ENCODE measurements at places on chromosomes 7 and 10.

DNA sequence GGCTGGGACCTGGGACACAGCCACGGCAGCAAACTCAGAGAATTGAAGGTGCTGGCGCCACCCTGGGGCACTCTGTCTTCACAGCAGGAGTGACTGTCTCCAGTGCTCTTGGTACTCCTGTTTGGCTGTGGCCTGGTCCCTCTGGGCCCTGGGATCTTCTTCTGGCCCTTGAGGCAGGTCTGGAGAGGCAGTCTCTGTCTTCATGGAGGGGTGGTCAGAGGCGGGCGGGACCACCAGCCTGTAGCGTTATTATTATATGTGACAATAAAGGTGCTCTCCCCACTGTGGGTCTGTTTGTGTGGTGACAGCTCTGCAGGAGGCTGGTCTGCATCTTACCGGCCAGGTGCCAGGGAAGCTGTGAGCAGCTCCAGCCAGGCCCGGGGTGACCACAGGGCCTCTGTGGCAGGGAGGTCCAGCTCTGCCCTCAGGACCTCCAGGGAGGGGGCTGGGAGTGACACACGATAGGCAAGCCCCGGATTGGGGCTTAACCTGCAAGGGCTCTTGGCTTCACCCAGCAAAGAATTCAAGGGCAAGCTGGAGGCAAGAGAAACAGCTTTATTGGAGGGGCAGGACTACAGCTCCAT, 70.3 kb downstream of the MYL10 start:
- DNase-seq, result no peak

- DNase-seq, result no peak
Measured at GRCh38 chr7:128204455-128204854, 36.6 kb upstream of the LEP start.

GRCh38 chr10:1172256-1172984, 116.2 kb downstream of the WDR37 start:
- no peak for DNase-seq

GRCh38 chr10:79322616-79323543, 24.4 kb upstream of the PPIF start:
- DNase-seq, result no peak

GRCh38 chr7:13651167-13651566, 338.3 kb downstream of the ETV1 start:
- no peak for DNase-seq

DNA sequence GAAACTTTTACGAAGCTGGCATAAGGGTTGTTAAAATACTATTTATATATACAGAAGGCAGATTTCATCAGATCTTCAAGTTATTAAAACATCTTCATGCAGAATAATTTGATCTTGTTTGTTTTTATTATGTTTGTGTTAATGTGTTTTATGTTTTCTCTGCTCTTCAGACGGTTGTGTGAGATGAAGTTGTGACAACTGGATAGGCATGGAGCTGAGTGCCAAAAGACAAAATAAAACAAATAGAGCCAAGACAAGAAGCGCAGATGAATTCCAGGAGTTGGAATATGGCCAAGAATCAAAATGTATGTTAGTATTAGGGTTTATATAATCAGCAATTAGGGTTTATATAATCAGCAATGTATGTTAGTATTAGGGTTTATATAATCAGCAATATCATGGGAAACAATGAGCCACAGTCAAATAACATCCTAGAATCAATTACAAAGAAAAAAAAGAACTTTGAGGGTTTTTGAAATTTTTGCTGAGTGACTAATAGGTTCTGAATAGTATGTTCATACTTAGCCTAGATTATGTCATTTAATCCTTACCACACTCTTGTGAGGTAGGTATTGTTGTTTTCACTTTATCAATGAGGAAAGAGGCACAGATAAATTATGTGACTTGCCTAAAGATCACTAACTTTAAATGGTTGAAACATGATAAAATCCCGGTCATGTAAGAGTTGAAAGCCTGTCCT, 488.0 kb upstream of the STEAP1 start:
- no peak for DNase-seq

- no peak for DNase-seq
Measured at GRCh38 chr7:16098585-16099179, 322.7 kb downstream of the CRPPA start.

DNA sequence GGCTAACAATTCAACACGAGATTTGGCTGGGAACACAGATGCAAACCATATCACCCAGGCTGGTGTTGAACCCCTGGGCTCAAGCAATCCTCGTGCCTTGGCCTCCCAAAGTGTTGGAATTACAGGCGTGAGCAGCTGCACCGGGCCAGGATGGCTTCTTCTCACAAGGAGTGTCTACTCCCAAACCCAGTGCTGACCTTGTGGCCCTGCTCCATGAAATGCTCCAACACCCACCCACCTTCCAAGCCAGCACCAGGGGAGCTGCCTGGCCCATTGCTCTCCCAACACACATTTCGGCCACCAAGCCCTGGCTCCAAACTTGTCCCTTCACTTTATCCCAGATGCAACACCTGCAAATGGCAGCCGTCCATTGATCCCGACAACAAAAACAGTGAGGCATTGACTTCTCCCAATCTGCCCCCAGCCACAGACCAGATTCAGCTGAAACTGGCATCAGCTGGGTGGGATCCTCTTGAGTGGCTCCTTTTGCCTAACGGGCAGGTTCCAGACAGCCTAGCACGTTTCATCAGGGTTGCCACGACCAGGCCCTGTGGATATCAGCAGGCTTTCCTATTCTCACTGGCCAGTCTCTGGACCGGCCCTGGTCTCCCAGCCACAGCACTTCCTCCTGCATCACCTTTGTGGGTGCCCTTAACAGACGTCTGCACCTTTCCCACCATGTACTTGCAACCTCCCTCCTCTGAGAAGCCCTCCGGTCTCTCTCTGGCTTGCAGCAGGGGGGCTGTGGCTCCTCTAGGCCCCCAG, 105.7 kb upstream of the CARD11 start:
- no peak for DNase-seq

DNA sequence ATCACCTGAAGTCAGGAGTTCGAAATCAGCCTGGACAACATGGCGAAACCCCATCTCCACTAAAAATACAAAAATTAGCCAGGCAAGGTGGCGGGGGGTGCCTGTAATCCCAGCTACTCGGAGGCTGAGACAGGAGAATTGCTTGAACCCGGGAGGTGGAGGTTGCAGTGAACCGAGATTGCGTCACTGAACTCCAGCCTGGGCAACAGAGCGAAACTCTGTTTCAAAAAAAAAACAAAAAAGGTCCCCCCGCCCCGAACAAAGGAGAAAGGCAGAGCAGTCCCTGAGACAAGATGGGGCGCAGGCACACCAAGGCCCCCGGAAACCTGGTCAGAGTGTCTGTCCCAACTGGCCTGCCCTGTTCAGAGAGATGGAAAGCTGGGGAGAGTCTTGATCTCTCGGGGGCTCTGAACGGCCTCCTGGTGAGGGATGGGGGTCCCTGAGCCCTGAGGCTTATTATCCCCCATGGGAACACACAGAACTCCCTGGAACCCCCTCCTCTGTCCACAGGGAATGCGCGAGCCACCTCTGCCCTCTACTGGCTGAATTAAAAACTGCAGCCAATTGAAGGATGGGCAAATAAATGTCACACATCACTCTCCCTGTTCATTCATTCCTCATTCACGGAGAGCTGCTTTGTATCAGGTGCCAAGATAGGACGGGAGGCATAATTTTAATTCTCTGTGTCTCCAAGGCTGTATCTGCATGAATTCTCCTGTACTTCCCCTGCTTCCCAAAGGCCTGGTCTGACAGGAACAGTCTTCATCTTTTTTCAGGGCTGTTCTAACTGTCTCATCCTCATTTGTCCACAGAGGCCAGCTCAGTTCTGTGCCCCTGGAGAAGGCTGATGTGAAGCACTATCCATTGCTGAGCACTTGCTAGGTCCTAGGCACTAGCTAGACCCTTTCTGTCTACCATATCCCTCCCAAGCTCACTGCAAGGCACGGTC, 28.9 kb downstream of the MAT1A start:
- DNase-seq, result peak; percentile 6

DNA sequence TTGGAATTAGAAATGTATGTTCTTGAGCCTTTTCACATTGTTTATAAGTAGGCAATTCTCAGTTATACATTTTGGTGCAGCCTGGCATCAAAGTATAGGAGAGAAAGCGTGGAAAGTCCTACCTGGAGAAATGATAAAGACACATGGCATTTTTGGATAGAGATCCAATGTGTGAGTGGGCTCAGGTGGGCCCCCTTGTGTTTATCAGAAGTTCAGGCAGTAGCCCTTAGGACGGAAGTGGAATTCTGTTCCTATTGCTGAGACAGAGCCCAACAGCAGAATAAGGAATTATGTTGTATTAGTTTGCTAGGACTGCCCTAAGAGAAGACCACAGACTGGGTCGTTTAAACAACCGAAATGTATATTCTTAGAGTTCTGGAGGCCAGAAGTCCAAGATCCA, 85.2 kb upstream of the AMPH start:
- no peak for DNase-seq

DNA sequence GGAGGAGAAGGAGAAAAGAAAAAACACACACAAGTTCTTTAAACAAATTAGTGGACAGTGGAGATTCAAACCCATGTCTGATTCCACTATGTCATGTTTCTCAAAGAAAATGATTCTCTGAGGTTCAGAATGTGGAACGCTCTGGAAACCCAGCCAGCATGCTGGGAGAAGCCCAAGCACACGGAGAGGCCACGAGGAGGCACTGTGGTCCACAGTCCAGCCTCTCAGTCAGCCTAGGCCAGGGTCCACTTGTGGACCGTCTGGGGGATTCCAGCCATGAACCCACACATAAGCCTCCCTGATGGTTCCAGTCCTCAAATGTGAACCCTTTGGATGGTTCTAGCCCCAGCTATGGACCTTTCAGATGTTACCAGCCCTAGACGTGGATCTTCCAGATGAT, 73.4 kb downstream of the CAV1 start:
- DNase-seq, result no peak

DNA sequence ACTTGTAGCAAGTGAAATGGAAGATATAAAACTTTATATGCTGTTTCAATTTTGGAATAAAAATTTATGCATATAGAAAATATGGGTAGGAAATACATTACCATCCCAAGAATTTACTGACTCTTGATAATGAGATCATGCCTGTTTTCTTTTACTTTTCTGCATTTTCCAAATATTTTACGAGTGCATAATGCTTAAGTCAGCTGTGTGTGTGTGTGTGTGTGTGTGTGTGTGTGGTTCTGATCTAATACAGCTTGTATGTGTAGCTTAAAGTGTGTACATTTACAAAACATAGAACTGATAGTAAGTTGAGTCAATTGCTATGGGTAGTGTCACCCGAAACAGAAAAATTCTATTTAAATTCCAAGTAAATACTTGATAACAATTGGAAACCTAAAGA, 315.9 kb upstream of the LRRN3 start:
- no peak for DNase-seq

GRCh38 chr7:95446618-95447017, 11.8 kb upstream of the PON2 start:
- no peak for DNase-seq

- no peak for DNase-seq
Measured at GRCh38 chr7:152013230-152013629, 12.2 kb upstream of the GALNT11 start.

- no peak for DNase-seq
Measured at GRCh38 chr7:98831641-98832221, 38.1 kb downstream of the TMEM130 start.

- no peak for DNase-seq
Measured at GRCh38 chr7:135980665-135981180, 3.6 kb upstream of the MTPN start.

DNA sequence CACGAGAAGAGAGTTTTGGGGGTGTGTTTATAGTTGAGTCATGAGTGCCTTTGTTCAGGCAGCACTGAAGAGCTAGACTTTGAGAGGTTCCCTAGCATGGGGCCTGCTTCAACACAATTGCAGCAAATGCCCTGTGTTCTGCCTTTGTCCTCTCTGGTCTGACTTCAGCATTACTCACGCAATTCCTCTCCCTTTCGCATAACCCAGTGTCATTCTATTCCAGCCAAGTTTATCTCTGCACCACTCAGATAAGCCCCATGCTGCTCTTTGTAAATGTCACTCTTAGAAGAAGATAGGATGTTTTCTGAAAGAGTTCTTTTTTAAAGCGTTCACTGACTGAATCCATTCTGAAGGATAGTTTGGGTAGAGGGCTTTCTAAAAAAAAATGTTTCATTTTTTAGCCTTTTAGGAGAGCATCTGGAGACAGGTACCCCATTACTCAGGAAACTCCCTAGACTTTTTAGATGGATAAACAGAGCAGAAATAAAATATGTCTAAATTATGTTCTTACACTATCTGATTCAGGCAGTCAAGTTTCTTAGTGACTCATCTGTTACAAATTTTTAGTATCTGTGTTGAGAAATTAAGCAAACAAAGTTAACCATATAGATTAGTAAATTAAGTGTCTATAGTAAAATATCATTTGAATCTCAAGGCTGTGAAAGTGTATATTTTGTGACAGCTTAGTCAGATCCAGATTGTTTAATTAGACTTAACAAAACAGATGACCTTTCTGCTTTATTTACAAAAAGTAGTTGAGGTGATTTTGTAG, 318.5 kb downstream of the GPR158 start:
- DNase-seq, result peak; percentile 20

GRCh38 chr7:44713680-44714335, 34.8 kb upstream of the ZMIZ2 start:
- no peak for DNase-seq

DNA sequence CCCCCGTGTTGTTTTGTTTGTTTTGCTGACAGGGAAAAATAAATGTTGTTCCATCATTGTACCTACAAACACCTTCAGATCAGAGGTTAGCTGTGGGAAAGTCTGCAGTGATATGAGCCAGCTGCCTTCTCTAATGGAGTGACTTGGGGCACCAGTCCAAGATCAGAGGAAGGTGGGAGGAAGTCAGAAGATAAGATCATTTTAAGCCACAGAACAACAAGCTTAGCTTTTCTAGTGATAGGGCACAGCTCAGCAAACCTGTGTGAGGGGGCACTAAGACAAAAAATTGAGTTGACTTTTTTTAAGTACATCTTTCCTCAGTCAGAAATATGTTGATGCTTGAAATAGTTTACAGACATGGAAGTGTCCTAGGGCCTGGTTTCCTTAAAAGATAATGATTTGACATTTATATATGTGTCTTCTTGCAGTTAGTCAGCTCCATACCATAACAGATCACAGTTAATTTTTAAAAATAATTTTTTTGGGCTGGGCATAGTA, 240.3 kb upstream of the KAT6B start:
- DNase-seq, result peak; percentile 52

- no peak for DNase-seq
Measured at GRCh38 chr7:119713606-119714005, 559.4 kb upstream of the KCND2 start.

- no peak for DNase-seq
Measured at GRCh38 chr10:131736321-131736980, 164.4 kb upstream of the PPP2R2D start.

DNA sequence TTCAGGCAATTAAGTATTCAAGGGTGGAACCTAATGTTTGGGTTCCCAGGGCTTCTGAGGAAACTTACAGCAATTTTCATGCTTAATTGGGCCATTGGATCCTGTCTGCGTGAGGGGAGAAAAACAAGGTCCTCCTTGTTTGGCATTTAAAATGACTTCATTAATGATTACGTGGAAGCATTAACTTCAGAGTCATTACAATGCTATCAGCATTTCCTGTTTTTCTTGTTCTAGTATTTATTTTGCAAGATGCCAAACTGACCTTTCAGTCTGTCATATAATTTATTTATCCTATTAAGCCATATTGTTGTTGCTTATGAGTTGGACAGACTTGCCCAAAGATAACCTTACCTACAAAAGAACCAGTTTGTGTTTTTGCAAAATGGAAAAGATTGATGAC, 324.1 kb upstream of the LRRN3 start:
- no peak for DNase-seq
